ENCODE measurements at places on chromosomes 3 and 15.

- no peak for DNase-seq
Measured at GRCh38 chr3:159825216-159825854, 163.3 kb upstream of the IL12A start.

GRCh38 chr3:194101592-194102432 is 34.1 kb upstream of the HES1 start:
- no peak for DNase-seq

GRCh38 chr15:62103431-62103830 is 36.7 kb downstream of the C2CD4A start:
- DNase-seq: no peak

DNA sequence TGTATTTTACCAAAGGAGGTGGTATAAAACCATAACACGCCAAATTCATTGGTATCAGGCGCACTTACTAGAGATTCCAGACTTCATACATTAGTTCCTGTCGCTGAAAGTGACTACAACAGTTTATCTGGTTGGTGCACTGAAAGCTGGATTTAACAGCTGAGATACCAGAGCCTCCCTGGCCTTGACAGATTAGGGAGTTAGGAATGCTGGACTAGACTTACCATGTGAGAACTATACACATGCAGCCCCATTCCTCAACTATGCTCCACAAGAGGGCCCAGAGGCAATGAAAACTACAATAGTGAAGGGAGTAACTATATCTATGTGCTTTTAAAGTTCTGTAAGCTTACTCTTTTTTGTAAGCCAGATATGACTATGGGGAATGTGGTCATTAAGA is 174.4 kb downstream of the STAG1 start:
- DNase-seq: no peak

- no peak for DNase-seq
Measured at GRCh38 chr3:50689558-50689957, 14.8 kb downstream of the DOCK3 start.

DNA sequence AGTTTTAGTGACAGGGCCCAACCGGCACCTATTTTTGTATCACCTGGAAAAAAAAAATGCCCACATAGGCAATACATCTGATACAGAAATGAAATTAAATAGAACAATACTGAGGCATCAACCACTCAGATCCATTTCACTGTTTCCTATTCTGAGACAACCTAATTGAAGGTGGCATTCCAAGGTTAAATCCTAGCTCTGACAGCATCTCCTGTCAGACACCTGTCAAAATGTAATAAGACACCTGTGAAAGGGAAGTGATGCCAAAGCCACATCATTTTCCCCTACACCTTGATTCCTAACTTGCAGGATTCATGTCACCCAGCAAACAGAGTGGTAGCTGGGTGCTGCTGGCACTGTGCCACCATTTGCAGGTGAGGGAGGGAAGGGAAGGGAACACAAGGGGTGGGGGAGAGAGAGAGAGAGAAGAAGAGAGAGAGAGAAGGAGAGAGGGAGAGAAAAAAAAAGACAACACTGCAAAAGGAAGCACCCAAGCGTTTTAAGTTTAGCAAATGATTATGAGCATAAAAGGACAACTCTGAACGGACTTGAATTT is 1044.6 kb upstream of the CFAP20DC start:
- peak; percentile 69 for DNase-seq

DNA sequence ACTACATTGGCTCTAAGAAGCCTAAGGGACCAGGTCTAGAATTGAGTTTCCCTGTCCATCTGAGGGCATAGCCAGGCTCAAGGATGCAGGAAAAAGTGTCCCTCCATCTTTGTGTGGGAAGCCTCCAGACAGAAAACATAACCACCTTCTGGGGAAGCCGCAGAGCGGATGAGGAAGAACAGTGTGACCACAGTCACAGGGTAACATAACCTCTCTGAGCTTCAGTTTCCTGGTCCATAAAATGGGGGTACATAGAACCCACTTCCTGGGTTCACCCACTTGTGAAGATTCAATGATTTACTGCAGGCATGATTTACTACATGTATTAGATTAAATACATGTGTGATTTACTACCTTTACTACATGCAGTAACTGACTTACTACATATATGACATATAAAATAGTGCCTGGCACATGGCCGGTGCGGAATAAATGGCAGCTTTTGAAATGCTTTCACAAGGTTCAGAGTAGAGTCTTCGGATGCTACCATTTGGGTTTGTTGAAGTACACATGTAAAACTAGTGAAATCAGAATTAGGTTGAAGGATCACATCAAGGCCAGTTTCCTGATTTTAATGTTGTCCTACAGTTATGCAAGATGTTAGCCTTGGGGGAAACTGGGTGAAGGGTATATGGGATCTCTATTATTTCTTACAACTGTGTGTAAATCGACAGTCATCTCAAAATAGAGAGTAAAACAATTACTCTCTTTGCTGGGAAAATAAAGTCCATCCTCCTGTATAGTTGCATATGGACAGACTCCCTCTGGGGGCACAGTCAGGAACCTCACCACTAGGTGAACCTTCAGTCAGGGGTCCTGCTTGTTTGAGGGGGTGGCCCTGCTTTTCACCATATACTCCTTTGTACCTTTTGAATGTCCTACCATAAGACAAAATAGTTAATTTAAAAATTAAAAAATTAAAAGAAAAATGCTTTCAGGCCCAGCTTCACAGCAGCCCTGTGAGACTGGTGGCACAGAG is 86.0 kb downstream of the SEMA5B start:
- DNase-seq: no peak
